Stimulated activated CD8-positive, alpha-beta memory T cell treated with anti-CD3 and anti-CD28 coated beads, Interleukin-4, amount 100 ng/mL, for 1 hour (primary cell): ENCODE measurements at places on chromosomes 11 and 22.

- no peak for DNase-seq
These were observed 45.3 kb downstream of the CHRDL2 start for GRCh38 chr11:74685905-74686304.

DNA sequence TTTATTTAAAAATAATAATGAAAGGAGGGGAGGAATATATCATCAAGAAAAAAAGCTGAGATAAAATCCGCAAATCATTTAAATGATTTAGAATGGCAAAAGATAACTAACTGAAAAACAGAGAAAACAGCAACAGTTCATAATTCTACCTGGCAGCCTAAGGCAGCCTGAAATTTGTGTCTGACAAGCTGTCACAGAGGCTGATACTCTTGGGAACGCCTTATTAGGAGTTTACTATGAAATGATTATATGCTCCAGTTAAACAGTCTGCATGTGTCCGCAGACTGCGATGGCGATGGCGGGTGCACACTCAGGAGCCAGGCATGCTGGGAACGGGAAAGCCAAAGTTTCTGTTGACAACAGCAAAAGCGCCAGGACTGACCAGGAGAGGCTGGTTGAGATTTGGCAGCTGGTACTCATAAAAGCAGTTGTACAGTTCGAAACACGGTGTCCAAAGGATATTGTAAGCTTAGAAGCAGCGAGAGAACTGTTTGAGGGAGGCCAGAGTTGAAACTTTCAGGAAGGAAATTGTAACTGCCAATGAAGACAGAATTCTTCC lies 172.9 kb upstream of the MPPED2 start:
- DNase-seq = no peak

- no peak for DNase-seq
These were observed 4.3 kb downstream of the MPST start for GRCh38 chr22:37023743-37024338.

- no peak for DNase-seq
These were observed 116.0 kb downstream of the MRTFA start for GRCh38 chr22:40520562-40520961.

GRCh38 chr11:65502555-65503367 lies 3.9 kb downstream of the MALAT1 start:
- DNase-seq = no peak

- DNase-seq = no peak
These were observed 36.5 kb downstream of the TUG1 start for GRCh38 chr22:31005535-31005934.

- DNase-seq = no peak
These were observed 104.3 kb upstream of the CEP126 start for GRCh38 chr11:101810546-101810945.

GRCh38 chr11:33457948-33458347 lies 200.8 kb downstream of the HIPK3 start:
- no peak for DNase-seq

DNA sequence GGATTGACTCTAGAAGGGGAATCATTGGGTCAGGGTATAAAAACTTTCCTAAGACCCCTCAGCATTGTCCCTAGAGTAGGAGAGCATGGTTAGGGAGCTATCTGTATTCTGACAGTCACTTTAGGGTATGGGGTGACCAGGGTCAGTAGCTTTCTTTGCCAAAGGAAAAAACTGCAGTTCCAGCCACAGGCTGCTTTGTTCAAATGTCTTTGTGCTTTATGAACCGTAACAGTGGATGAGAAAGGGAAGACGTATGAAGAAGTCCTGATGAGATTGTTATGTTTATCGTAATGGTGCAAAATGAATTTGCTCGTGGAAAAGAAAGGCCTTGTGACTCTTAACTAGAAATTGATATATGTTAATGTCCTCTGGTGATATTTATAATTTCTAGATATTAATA lies 30.0 kb downstream of the CYB5R2 start:
- no peak for DNase-seq

DNA sequence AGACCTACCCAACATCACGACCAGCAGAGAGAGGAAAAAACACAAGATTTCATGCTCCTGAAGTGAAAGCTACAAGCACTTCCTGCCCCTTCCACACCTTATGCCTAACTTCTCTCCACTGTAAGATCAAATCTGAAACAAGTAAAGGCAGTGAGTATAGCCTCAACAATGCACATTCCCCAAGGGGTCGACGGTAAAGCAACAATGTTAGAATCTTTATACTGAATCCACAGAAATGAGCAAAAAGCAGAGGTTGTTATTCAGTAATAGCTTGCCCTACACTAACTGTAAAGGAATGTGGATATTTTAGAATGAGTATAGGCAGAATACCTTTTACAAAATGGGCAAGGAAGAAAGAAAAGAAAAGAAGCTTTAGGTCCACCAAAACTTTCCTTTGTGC lies 15.6 kb downstream of the ARFGAP3 start:
- DNase-seq = no peak

DNA sequence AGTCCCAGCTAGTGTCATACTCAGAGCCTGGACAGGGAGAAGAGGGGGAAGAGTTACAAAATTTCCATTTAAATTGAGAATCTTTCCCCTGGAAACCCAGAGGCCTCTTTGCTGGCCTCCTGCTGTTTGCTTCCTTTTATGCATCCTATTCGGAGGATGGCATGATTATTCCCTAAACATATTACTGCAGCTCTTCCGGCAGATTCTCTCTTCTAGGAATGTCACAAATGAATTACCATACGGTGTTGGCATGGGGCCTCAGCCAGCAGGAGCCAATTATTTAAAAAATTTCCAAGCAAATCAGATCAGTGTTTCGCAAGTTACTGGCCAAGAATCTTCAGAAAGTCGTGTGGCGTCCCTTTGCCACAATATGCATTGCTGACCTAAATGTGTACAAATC lies 326.7 kb upstream of the NCAM1 start:
- DNase-seq = no peak

DNA sequence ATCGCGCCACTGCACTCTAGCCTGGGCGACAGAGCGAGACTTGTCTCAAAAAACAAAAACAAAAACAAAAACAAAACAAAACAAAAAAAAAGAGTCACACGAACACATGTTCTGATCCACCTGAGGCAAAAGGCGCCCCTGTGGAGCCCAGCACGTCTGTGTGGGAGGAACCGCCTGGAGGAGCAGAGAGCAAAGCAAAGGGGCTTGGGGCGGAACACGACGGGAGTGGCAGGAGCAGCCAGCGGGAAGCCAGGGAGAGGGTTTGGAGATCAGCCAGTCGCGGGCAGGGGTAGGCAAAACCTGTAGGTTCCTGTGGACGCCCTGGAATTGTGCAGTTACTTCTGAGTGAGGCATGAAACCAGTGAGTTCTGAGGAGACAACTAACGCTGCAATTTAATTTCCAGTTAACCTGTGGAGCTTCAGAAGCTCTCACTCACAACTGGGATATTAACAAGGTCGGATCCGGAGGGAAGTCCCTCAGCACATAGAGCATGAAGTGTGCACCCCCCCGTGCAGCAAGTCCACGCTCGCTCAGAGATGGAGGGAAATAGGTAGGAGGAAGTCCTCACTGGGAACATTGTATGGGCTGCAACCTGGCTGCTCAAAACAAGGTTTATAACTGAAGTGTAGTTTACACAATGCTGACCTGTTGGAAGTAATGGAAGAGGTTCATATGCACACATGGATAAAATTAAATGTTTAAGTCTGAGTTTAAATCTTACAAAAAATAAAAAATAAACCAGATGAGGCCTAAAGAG lies 13.2 kb upstream of the USP18 start:
- DNase-seq = no peak

DNA sequence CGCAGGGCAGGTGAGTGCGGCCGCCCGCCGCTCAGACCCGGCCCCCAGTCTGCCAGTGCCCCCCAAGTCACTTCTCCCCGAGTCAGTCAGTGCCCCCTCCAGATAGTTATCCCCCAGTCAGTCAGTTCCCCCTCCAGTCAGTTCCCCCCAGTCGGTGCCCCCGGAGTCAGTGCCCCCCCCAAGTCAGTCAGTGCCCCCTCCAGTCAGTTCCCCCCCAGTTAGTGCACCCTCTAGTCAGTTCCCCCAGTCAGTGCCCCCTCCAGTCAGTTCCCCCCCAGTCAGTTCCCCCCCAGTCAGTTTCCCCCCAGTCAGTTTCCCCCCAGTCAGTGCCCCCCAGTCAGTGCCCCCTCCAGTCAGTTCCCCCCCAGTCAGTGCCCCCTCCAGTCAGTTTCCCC lies 411 bp downstream of the PPP6R2 start:
- no peak for DNase-seq

- no peak for DNase-seq
These were observed 88.5 kb downstream of the ZBTB16 start for GRCh38 chr11:114148013-114148382.

DNA sequence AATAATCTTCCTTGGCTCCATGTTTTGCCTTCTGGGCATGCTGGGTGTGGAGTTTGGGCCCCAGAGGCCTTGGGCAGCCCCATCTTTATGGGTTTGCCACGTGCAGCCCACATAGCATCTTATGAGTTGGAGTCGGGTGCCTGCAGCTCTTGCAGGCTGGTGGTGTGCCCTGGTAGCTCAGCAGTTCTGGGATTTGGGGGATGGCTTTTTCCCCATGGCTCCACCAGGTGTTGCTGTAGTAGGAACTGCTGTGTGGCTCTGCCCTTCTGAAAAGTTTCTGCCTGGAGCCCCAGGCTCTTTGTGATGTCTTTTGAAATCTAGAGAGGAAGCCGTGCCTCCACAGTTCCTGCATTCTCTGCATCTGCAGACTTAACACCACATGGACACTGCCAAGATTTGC lies 16.8 kb downstream of the EED start:
- DNase-seq = no peak

GRCh38 chr22:29306175-29306834 lies at the start of gene GAS2L1:
TSS of gene GAS2L1 (plus strand) at chr22:29306650. CDS start at chr22:29308106, 1,456 bp downstream.
- no peak for DNase-seq

- DNase-seq = no peak
These were observed 16.5 kb upstream of the DGCR8 start for GRCh38 chr22:20063271-20064139.

GRCh38 chr11:116517077-116517476 lies 255.7 kb downstream of the BUD13 start:
- DNase-seq = no peak

- no peak for DNase-seq
These were observed 13.5 kb upstream of the TMA7B start for GRCh38 chr22:39946503-39947219.

DNA sequence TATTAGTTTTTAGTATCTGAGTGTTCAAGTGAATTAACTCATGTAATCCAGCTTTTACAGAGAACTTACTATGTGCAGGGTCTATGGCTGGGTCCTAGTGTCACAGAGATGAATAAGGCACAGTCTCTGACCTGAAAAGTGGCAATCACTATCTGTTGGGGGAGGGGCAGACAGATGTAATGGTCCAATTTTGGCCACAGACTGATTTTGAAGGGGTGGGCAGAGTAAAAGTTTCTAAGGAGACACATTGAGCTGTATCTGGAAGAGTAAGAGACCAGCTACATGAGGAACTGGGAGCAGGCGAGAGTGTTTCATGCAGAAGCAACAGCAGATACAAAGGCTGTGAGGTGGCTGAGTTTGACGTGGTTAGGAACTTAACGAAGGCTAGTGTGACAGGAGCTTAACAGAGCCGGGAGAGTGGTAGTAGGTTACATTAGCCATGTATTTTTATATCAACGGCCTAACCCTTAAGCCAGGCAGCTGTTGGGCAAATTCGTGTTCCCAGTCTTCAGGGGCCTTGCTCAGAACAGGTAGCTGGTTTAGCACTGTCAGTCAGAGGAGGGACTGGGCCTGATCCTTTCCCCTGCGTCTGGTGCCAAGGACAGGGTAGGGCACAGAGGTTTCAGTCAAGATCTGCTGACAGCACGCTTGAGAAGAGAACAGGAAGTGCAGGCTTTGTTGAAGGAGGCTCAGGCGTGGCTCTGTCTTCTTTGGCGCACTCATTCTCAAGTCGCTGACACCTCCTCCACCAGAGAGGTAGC lies 1.4 kb upstream of the STIM1 start:
- no peak for DNase-seq

DNA sequence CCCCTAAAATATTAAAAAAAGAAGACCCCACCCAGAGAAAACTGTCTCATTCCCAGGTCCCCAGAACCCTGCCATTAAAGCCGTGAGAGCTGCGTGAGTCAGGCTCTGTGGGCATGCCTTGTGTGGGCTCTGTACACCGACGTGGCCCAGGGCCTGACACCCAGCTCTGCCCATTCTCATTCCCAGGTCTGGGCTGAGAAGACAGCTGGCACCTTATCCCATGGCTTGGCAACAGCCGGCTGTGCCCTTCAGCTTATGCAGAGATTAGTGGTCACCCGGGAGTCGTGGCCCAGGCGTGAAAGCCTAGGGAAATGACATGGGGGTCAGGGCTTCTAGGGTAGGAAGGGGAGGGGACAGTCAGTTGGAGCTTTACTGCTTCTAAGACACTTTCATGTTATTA lies 31.9 kb downstream of the OTOG start:
- DNase-seq = no peak

DNA sequence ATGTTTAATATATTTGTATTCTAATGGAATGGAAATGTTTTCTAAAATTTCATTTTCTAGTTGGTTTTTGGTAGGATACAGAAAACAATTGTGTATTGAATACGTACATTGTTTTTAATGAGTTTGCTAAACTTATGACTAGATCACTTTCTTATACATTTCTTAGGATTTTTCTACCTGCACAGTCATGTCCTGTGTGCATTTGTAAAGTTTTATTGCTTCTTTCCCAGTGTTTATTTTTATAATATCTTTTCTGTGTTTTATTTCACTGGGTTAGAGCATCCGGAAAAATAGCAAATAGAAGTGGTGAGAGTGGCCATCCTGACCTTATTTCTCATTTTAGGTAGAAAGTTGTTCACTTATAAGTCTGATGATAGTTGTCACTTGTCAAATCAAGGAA lies 103.6 kb downstream of the TMEM135 start:
- DNase-seq = no peak

DNA sequence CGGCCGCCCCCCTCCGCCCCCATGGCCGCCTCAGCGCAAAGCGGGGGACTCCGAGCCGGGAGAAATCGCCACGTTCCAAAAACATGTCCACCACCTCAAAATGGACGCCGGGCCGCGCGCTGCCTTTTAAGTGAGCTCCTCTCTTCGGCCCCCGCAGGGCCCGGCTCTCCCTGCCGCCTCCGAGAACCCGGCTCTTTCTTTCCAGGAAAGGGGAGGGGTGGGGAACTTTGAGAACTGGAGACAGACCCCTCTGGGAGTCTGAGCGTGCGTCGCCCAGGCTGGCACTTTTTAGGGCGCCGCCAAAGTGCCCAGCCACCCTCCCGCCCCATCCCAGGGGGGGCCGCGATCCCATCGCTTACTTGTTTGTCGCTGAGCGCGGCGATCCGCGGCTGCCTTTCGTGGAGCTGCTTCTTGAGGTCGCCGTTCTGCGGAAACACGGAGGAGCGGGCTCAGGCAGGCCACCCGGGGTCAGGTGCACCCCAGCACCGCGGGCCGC lies 1.6 kb downstream of the PHF21B start:
- DNase-seq = no peak
